Cardiac atrium fibroblast (primary cell): ENCODE measurements at places on chromosomes 12 and 14. TPM values are rescaled to one million over a fixed set of nuclear protein-coding genes. Genes with fewer than 3 reads are reported as not detected.

The ANG gene
- 19.0 and 24.7 TPM in 2 replicates for total RNA-seq

The SLC38A4 gene
- total RNA-seq = 0.32 and 2.5 TPM in 2 replicates

The SERPINA9 gene
- total RNA-seq = not detected in 2 replicates

The REP15 gene
- 0.54 and 0.65 TPM in 2 replicates for total RNA-seq

The TMEM119 gene
- total RNA-seq = 1.3 TPM in 1 of 2 replicates, not detected in the other

The FOXA1 gene
- total RNA-seq = not detected in 2 replicates

The PMCH gene
- total RNA-seq = not detected in 2 replicates

The PDE3A gene
- total RNA-seq = 22.9 and 28.0 TPM in 2 replicates

The SERPINA10 gene
- not detected in 2 replicates for total RNA-seq

The ZNF891 gene
- 0.54 and 0.81 TPM in 2 replicates for total RNA-seq

The DEGS2 gene
- total RNA-seq = not detected in 2 replicates

The PLD4 gene
- total RNA-seq = not detected in 2 replicates

The KRT3 gene
- not detected in 2 replicates for total RNA-seq

The SLCO1B1 gene
- not detected in 2 replicates for total RNA-seq

The DTX3 gene
- total RNA-seq = 4.7 and 5.3 TPM in 2 replicates

The CABP1 gene
- 0.81 and 2.9 TPM in 2 replicates for total RNA-seq

The GARIN6 gene
- total RNA-seq = not detected in 2 replicates

The LMNTD1 gene
- 1.8 TPM in 1 of 2 replicates, not detected in the other for total RNA-seq

The CMTM5 gene
- total RNA-seq = not detected in 2 replicates

The RIMBP2 gene
- not detected in 2 replicates for total RNA-seq

The SLC17A8 gene
- total RNA-seq = not detected in 2 replicates

The GNB3 gene
- 2.5 TPM in 1 of 2 replicates, not detected in the other for total RNA-seq

The E2F7 gene
- 0.90 and 2.3 TPM in 2 replicates for total RNA-seq

The RAN gene
- 296 and 309 TPM in 2 replicates for total RNA-seq
